Stomach (tissue), 19 donors: ENCODE measurements at places on chromosomes 5 and 9.

DNA sequence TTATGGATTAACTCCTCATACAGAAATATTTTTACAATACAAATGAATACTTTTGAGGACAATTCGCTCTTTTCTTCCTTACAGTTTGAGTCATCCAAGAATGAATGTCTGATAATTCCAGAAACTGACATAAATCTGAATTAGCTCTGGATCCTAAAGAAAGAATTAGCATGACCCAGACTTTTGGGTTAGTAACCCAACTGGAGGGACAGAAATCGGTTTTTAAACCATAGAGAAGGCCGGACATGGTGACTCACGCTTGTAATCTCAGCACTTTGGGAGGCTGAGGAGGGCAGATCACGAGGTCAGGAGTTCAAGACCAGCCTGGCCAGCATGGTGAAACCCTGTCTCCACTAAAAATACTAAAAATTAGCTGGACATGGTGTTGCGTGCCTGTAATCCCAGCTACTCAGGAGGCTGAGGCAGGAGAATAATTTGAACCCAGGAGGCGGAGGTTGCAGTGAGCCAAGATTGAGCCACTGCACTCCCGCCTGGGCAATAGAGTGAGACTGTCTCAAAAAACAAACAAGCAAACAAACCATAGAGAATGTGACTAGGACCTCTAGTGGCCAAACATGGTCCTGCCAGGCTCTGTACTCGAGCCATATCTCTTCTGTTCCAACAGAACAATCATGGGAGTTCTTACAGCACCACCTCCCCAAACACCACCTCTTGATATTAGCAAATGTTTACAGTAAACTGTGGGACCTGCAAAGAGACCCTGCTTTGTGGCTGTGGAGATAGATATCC, 44.8 kb downstream of the LURAP1L start:
- H3K4me3 ChIP-seq, result no peak overlapping the region
- no peak for DNase-seq
- H3K36me3 ChIP-seq, result no peaks in the 10 kb centered on the region
- peak overlapping the region; percentile 84 for H3K27ac ChIP-seq

GRCh38 chr5:121596882-121597281, 254.8 kb upstream of the FTMT start:
- H3K4me1 ChIP-seq, result no peaks in the 10 kb centered on the region
- no peak for DNase-seq
- no peak overlapping the region for H3K27ac ChIP-seq
- no peak overlapping the region for H3K4me3 ChIP-seq
- H3K27me3 ChIP-seq, result no peaks in the 10 kb centered on the region

DNA sequence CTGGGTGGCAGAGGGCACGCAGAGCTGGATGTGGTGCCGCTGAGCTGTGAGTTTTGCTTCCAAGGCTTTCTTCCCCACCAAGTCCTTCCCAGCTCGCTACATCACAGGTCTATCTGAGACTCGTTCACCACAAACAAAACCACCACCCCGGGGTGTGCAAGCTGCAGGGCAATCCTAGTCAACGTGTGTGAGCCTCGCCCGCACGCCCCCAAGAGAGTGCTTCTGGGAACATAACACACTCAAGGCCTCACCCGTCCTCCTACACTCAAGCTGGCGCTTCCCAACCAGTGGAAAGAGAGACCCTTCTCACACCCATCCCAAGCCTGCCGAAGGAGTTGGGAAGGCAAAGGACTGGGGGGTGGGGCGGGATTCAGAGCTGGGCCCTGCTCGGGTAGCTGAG, 10.6 kb downstream of the SNAPC4 start:
- no peak overlapping the region for H3K4me3 ChIP-seq
- H3K27me3 ChIP-seq, result no peaks in the 10 kb centered on the region
- DNase-seq, result no peak
- no peak overlapping the region for H3K27ac ChIP-seq
- H3K36me3 ChIP-seq, result peaks cover 43% of the 10 kb centered on the region

DNA sequence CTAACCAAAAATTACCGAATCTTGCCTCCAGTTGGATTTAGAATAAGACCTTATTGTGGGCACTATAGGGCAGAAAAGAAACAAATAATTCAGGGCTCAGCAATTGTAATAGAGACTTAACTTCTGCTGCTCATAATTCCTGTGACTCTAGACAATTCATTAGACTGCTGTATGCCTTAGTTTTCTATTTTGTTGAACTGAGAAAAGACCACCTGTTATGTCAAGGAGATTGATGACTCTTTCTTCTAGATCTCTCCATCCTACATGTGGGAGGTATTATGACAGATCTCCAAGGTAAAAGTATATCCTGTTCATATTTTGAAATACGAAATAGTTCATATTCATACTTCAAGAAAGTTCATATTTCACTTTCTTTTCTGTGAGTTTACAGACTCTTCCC, 605.1 kb downstream of the PSAT1 start:
- H3K27ac ChIP-seq, result no peak overlapping the region
- H3K27me3 ChIP-seq, result no peaks in the 10 kb centered on the region
- no peaks in the 10 kb centered on the region for H3K36me3 ChIP-seq
- no peak for DNase-seq
- no peaks in the 10 kb centered on the region for H3K4me1 ChIP-seq
- H3K4me3 ChIP-seq, result no peak overlapping the region

DNA sequence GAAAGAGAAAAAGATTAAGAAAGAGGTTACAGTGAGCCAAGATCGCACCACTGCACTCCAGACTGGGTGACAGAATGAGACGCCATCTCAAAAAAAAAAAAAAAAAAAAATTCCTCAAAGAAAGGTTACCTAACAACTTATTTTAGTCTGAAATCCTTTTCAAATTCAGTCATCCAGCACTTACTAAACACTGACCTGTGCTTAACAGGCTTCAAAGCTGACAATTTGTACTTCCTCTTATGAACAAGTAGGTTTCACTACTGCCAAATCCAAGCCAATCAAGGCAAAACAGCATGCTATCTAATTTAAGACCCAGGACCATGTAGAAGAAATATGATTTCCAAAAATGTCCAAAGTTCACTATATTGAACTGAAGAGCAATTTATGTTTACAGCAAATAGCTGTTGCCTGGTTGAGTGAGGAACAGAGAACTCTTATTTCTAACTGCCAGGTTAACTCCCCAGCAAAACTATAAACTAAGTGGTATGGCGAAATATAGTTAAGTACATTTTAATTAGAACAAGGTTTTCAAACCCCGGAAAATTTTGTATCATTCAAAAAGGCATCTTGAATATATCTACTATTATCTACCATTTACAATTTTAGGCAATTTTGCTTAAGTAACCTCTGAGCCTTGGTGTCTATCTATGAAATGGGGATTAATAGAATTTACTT, 13.4 kb downstream of the PWWP2A start:
- peak overlapping the region; percentile 42 for H3K27ac ChIP-seq
- no peak overlapping the region for H3K4me3 ChIP-seq
- no peaks in the 10 kb centered on the region for H3K4me1 ChIP-seq
- H3K36me3 ChIP-seq, result peaks cover 29% of the 10 kb centered on the region
- no peaks in the 10 kb centered on the region for H3K27me3 ChIP-seq

GRCh38 chr5:175920231-175920811, 47.8 kb downstream of the THOC3 start:
- no peak overlapping the region for H3K4me3 ChIP-seq
- no peak for DNase-seq
- H3K4me1 ChIP-seq, result peaks cover under 1% of the 10 kb centered on the region
- H3K27me3 ChIP-seq, result no peaks in the 10 kb centered on the region
- H3K27ac ChIP-seq, result no peak overlapping the region

- no peaks in the 10 kb centered on the region for H3K27me3 ChIP-seq
- no peak overlapping the region for H3K4me3 ChIP-seq
- no peak for DNase-seq
These were observed 16.6 kb downstream of the POU5F2 start for GRCh38 chr5:93724791-93725190.

DNA sequence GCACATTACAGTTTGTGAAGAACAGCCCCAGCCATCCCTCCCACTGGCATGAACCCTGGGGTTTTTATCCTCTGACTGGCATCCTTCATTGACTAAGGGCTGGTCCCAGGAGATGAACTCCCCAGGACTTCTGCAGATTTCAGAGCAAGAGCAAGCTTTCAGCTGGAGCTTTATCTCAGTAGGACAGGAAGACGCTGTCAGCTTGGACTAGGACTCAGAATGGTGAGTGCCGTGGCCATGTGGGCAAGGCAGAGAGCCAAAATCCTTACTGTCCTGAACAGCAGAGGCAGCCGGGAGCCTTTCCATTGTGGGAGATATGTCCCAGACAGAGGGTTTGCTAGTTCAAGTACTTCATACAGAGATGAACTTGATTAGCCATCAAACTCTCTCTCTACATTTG, 3.2 kb upstream of the ACOT12 start:
- H3K36me3 ChIP-seq, result no peaks in the 10 kb centered on the region
- peaks cover 21% of the 10 kb centered on the region for H3K27me3 ChIP-seq
- no peak overlapping the region for H3K4me3 ChIP-seq

GRCh38 chr9:135882011-135882410, 25.3 kb downstream of the CAMSAP1 start:
- no peaks in the 10 kb centered on the region for H3K27me3 ChIP-seq
- H3K27ac ChIP-seq, result no peak overlapping the region
- peaks cover 22% of the 10 kb centered on the region for H3K4me1 ChIP-seq
- peaks cover 29% of the 10 kb centered on the region for H3K36me3 ChIP-seq
- DNase-seq, result no peak

DNA sequence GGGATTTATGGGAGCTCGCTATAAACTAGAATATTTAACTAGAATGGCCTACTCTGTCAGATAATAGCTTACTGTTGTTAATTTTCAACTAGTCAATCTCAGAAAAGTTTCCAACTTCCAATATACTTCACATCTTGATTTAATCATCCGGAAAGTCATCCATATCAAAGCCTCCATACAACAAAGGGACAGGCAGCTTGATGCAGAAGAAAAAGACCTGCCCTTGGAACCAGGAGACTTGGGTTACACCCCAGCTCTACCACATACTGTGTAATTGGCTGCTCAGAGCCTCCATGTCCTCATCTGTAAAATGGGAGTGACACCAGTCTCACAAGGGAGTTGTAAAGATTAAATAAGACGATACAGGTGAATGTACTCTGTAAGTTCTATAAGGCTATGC, 1.9 kb downstream of the PTPN3 start:
- H3K27me3 ChIP-seq, result peaks cover 79% of the 10 kb centered on the region
- H3K36me3 ChIP-seq, result no peaks in the 10 kb centered on the region
- H3K4me1 ChIP-seq, result peaks cover 19% of the 10 kb centered on the region
- no peak overlapping the region for H3K4me3 ChIP-seq
- DNase-seq, result no peak
- H3K27ac ChIP-seq, result no peak overlapping the region

GRCh38 chr5:149452007-149452664, 73.0 kb upstream of the IL17B start:
- H3K4me1 ChIP-seq, result peaks cover 56% of the 10 kb centered on the region
- H3K36me3 ChIP-seq, result no peaks in the 10 kb centered on the region
- peak; percentile 93 for DNase-seq
- H3K4me3 ChIP-seq, result no peak overlapping the region
- peak overlapping the region; percentile 88 for H3K27ac ChIP-seq
- H3K27me3 ChIP-seq, result no peaks in the 10 kb centered on the region

GRCh38 chr9:38432922-38433510, 8.8 kb upstream of the IGFBPL1 start:
- no peaks in the 10 kb centered on the region for H3K27me3 ChIP-seq
- H3K4me1 ChIP-seq, result peaks cover 5% of the 10 kb centered on the region
- H3K36me3 ChIP-seq, result no peaks in the 10 kb centered on the region
- H3K27ac ChIP-seq, result no peak overlapping the region
- no peak overlapping the region for H3K4me3 ChIP-seq

- no peak overlapping the region for H3K27ac ChIP-seq
These were observed 418.0 kb downstream of the CETN3 start for GRCh38 chr5:89991592-89991991.

GRCh38 chr9:8115570-8115969, 316.0 kb upstream of the DMAC1 start:
- H3K4me1 ChIP-seq, result no peaks in the 10 kb centered on the region
- no peak for DNase-seq
- no peak overlapping the region for H3K4me3 ChIP-seq
- H3K36me3 ChIP-seq, result no peaks in the 10 kb centered on the region

GRCh38 chr9:138100711-138101350, 223.2 kb downstream of the CACNA1B start:
- no peaks in the 10 kb centered on the region for H3K36me3 ChIP-seq
- no peaks in the 10 kb centered on the region for H3K4me1 ChIP-seq
- H3K27ac ChIP-seq, result no peak overlapping the region
- no peak overlapping the region for H3K4me3 ChIP-seq
- peaks cover 12% of the 10 kb centered on the region for H3K27me3 ChIP-seq
- DNase-seq, result peak; percentile 16

DNA sequence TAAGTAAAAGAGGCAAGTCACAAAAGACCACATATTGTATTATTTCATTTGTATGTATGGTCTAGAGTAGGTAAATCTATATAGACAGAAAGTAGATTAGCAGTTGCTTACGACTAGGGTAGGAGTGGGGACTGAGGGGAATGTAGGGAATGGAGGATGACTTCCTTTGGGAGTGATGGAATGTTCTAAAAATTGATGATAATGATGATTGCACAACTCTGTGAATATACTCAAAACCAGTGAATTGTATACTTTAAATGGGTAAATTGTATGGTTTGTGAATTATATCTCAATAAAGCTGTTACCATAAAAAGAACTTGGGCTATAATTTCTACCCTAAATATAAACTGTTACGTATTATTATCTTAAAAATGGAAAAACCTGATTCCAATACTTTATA, 35.0 kb downstream of the ADAMTS6 start:
- H3K27ac ChIP-seq, result no peak overlapping the region
- H3K27me3 ChIP-seq, result no peaks in the 10 kb centered on the region
- no peaks in the 10 kb centered on the region for H3K4me1 ChIP-seq
- no peak for DNase-seq
- no peak overlapping the region for H3K4me3 ChIP-seq

DNA sequence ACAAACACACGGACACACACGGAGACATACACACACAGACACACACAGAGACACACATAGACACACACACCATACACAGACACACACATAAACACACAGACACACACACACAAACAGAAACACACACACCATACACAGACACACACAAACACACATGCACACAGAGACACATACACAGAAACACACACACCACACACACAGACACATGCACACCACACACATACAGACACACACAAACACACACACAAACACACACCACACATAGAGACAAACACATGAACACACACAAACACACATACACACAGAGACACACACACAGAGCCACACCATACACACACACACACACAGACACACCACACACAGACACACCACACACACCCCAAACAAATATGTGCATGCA, 152.7 kb upstream of the FOXD4L5 start:
- H3K27ac ChIP-seq, result no peak overlapping the region
- no peaks in the 10 kb centered on the region for H3K27me3 ChIP-seq
- no peaks in the 10 kb centered on the region for H3K4me1 ChIP-seq
- no peaks in the 10 kb centered on the region for H3K36me3 ChIP-seq

- H3K4me3 ChIP-seq, result peak overlapping the region; percentile 17
- no peaks in the 10 kb centered on the region for H3K27me3 ChIP-seq
- no peaks in the 10 kb centered on the region for H3K36me3 ChIP-seq
- peak; percentile 34 for DNase-seq
- no peak overlapping the region for H3K27ac ChIP-seq
These were observed 12.6 kb upstream of the LPCAT1 start for GRCh38 chr5:1536322-1536845.
